ENCODE measurements at places on chromosomes 6 and 20. TPM values are rescaled to one million over a fixed set of nuclear protein-coding genes. Genes with fewer than 3 reads are reported as not detected.
A peak's percentile ranks its signal among the peaks of the same experiment; 100 is the strongest.

DNA sequence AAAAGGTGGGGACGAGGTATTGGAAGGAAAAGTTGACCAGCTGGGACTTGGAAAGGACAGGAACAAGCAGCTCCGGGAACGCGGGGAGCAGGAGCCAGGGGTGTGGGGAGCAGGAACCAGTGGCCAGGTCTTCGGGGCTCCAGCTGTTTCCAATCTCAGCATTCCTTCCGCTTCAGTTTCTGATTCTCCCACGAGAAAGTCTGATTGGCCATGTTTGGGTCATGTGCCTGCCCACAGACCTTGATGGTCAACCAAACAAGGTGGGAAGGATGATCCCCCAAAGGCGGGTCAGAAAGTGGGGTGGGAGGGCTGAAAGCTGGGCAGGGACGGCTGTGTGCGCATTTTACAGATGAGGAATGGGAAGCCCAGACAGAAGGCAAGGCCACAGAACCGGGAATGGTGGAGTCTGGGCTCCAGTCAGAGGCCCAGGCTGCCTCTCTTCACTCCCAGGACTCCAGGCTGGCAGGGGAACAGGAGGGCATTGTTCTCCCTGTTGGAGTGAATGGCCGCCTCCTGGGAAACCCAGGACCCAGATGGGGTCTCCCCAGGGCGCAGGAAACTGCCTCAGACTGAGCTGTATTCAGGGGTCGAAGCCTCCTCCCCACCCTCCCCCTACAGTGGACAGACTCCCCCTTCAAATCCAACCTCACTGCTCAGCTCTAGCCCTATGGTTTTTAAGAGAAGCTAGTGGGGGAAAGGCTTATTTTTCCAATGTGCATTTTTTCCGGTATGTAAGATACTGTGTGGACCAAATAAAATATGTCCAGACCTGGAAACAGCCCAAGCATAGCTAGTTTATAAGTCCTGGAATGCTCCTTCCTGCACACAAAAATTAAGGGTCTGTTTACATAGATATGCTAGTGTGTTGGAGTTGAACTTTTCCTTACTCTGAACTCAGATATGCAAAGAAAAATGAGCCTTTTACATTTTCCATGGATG is 12.2 kb upstream of the PTGIS start:
- peaks cover 19% of the 10 kb centered on the region for H3K4me1 ChIP-seq
- no peaks in the 10 kb centered on the region for H3K36me3 ChIP-seq
- no peak overlapping the region for H3K4me3 ChIP-seq
- DNase-seq = no peak
- H3K27ac ChIP-seq = peak overlapping the region; percentile 68

DNA sequence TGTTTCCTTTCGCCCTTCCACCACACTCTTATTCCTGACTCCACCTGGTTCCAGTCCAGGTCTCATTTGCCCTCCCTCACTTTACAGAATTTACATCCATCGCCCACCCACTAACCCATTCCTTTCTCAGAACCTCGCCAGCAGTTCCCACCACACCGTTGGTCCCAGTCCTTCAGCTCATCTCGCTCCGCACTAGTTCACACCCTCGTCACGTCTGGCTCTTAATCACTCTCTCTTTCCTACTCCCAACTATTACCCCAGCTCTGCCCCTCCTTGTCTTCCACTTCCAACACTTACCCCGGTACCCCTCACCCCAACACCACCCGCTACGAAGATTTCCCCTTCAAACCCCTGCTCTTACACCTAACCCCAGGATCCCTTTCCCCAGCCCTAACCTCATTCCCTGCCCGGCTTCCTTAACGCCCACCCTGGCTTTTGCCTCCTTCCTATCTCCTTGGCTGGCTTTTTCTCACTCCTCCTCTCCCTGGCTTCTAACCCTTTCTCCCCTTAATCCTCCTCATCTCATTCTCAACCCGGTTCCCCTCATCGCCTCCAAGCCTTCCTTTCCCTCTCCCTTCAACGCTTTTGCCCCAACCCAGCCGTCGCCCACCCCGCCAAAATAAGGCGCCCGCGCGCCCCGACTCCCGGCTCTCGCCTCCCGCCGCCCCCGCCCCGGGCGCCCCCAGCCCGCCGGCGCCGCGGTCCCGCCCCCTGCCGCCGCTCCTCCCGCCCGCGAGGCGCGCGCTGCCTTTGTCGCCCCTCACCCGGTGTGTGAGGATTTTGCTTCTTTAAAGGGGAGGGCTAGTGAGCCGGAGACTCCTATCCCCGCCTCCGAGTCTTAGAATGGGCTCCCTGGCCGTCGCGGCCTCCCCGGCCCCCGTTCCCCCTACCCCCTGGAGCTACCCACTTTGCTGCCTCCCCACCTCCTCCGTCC is 542 bp downstream of the USP49 start:
- no peaks in the 10 kb centered on the region for H3K36me3 ChIP-seq
- H3K4me1 ChIP-seq = peaks cover 13% of the 10 kb centered on the region
- peak overlapping the region; percentile 85 for H3K27ac ChIP-seq
- H3K27me3 ChIP-seq = no peaks in the 10 kb centered on the region
- peak; percentile 9 for DNase-seq

DNA sequence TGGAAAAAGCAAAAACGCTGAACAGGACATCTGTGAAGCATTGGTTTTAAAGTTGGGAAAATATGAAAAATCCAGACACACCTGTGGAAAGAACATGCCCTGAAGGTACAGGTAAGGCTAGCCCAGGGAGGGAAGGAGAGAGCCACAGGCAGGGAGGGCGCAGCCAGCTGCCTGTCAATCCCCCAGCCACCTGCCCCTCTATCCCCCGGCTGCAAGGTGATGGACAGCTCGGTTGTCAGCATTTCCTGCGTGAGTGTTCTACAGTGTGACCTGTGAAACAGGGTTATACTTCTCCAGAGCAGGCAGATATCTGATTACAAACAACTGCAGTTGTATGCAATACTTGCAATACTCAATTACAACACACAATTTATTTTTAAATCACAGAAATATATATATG is 358.1 kb downstream of the SMOC2 start:
- H3K27ac ChIP-seq = no peak overlapping the region
- no peak overlapping the region for H3K4me3 ChIP-seq
- H3K4me1 ChIP-seq = no peaks in the 10 kb centered on the region
- no peaks in the 10 kb centered on the region for H3K36me3 ChIP-seq

GRCh38 chr6:9401960-9402359 is 966.6 kb upstream of the SLC35B3 start:
- DNase-seq = no peak
- H3K36me3 ChIP-seq = no peaks in the 10 kb centered on the region
- no peaks in the 10 kb centered on the region for H3K4me1 ChIP-seq
- peaks cover 30% of the 10 kb centered on the region for H3K27me3 ChIP-seq
- no peak overlapping the region for H3K27ac ChIP-seq
- H3K4me3 ChIP-seq = no peak overlapping the region

- H3K4me1 ChIP-seq = peaks cover 4% of the 10 kb centered on the region
- H3K36me3 ChIP-seq = no peaks in the 10 kb centered on the region
- no peak for DNase-seq
- H3K4me3 ChIP-seq = no peak overlapping the region
Observed at GRCh38 chr6:39426073-39426456, 103.6 kb upstream of the KCNK16 start.

RIPOR3 gene
- 8.6 TPM for total RNA-seq

GRCh38 chr20:51597389-51598231 is 55.1 kb upstream of the NFATC2 start:
- no peak for DNase-seq
- peaks cover 5% of the 10 kb centered on the region for H3K4me1 ChIP-seq
- H3K4me3 ChIP-seq = no peak overlapping the region
- H3K27me3 ChIP-seq = no peaks in the 10 kb centered on the region

DNA sequence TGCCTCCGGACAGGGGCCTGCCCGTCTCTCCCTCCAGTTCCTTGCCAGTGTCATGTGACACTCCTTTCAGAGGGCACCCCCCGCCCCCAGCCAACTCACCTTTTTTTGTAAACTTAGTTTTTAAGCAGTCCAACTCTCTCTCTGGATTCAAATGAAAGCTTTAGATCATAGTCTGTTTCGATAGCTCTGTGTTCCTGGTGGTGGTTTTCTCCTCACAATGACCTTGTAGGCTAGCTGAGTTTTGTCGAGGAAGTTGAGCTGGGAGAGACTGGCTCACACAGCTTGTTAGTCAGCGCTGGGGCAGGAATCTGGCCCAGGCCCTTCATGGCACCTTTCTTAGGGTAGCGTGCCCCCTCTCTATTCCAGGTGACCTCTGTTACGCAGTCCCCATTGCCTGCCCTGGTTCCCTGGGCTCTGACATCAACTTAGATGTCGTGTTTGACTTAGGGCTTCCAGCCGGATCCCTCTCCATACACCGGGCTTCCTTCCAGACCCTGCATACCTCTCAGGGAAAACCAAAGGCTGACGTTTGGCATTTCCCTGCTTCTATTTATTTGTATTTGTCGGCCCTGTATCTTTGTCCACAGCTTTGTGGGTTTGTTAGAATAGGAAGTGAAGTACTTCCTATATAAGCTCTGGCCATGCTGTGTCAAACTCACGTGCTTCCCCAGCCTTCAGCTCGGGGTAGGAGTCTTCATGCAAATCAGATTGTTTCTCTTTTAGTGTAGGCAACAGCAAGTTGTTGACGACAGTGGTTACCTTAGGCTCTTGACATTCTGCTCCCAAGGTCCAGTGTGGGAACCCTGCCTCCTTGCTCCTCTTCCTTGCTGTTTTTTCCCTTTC is 12.7 kb downstream of the IGF2R start:
- DNase-seq = peak; percentile 55
- H3K4me3 ChIP-seq = no peak overlapping the region
- H3K4me1 ChIP-seq = peaks cover 75% of the 10 kb centered on the region

DNA sequence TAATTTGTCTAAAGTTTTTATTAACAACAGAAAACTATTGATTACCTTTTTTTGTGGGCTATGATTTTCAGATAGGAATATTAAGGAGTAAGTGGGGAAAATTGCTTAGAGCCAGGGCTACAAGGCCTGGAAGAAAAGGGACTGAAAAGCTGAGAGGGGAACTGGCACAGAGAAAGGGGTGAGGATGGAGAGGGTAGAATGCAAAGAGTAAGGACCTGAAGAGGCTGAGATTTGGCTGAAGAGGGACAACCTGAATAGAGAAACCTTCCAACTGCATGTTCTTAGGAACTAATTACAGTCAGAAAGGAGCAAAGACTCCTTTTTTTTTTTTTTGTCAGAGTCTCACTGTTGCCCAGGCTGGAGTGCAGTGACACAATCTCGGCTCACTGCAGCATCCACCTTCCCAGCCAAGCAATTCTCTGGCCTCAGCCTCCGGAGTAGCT is 16.7 kb downstream of the BTN2A1 start:
- H3K4me3 ChIP-seq = peak overlapping the region; percentile 49
- H3K4me1 ChIP-seq = peaks cover 16% of the 10 kb centered on the region
- DNase-seq = no peak

DLL1 gene
- total RNA-seq = 15.0 TPM

DNA sequence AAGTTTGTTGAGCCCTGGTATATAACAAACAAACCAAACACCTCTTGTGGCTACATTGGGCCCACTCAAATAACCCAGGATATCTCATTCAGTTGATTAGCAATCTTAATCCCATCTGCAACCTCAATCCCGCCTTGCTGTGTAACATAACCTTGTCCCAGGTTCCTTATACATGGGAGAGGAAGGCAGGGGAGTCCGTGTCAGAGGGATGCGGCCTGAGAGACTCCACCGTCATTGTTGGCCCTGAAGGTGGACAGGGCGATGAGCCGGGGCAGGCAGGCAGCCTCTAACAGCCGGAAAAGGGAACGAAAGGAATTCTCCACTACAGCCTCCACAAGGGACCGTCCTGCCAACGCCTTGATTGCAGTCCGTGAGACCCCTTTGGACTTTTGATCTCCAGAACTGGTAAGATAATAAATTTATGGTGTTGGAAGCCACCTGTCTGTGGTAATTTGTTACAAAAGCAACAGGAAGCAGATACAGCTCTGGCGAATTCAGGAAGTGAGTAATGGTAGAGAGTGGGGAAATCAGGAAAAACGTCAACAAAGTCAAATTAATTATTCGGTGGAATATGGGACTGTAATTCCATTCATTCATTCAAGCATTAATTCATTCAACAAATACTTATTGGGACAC is 124.5 kb upstream of the SALL4 start:
- H3K4me3 ChIP-seq = no peak overlapping the region
- H3K27ac ChIP-seq = no peak overlapping the region
- no peaks in the 10 kb centered on the region for H3K27me3 ChIP-seq
- DNase-seq = no peak

DNA sequence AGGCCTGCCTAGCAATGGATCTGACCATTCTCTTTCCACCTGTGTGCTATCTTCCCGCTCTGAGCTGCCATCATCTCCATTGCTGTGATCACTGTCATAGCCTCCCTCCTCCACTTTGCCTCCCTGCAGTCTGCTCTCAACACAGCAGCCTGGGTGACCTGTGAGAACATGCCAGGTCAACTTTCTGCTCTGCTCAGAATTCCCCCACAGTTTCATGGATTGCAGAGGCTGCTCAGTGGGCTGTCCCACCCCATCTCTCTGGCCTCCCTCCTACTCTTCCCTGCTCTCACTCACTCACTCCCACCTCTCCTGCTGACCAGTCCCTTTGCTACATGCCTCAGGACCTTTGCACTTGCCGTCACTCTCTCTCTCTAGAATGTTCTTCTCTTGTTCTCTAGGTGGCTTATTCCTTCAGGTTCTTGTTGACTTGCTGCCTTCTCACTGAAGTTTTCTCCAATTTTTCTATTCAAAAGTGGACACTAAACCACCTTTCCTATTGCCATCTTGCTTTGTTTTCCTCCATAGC is 159.9 kb downstream of the CD83 start:
- H3K4me3 ChIP-seq = no peak overlapping the region
- H3K4me1 ChIP-seq = peaks cover 14% of the 10 kb centered on the region
- no peak for DNase-seq
- no peaks in the 10 kb centered on the region for H3K27me3 ChIP-seq
- no peak overlapping the region for H3K27ac ChIP-seq
- H3K36me3 ChIP-seq = no peaks in the 10 kb centered on the region

DNA sequence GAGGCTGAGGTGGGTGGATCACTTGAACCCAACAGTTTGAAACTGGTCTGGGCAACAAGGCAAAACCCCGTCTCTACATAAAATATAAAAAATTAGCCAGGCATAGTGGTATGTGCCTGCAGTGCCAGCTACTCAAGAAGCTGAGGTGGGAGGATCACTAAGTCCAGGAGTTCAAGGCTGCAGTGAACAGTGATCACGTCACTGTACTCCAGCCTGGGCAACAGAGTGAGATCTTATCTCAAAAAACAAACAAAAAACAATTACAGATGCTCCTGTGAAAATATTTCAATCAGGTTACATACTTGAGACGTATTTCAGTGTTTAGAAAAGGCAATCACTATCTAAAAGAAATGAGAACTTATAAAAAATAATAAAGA is 33.8 kb downstream of the RANBP9 start:
- DNase-seq = no peak
- H3K4me3 ChIP-seq = no peak overlapping the region

CPNE5 gene
- 3.0 TPM for total RNA-seq

DNA sequence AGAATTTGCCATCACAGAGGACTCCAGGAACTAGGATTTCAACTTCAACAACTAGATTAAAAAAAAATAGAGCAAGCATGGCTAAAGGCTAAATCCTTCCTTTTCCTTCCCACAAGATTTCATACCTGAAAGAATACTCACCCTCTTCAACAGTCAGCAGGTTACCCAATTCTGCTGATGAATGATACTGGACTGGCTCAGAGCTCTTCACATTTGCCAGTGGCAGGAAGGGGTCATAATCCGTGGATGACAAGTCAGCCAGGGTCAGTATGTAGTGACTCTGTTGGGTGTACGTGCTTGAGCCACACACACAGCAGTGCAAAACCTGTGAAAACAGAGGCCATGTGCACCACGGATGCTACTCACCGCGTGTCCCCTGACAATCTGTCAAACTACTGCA is 152.9 kb downstream of the INSM1 start:
- no peak for DNase-seq
- no peaks in the 10 kb centered on the region for H3K36me3 ChIP-seq
- H3K27me3 ChIP-seq = no peaks in the 10 kb centered on the region
- H3K27ac ChIP-seq = no peak overlapping the region

PI3 gene
- not detected for total RNA-seq

GRCh38 chr20:43293068-43293786 is 103.5 kb upstream of the PTPRT start:
- H3K27me3 ChIP-seq = no peaks in the 10 kb centered on the region
- no peak for DNase-seq
- no peaks in the 10 kb centered on the region for H3K36me3 ChIP-seq
- H3K4me3 ChIP-seq = no peak overlapping the region
- no peaks in the 10 kb centered on the region for H3K4me1 ChIP-seq

All from transverse colon (tissue), 4 donors.